ENCODE measurements at places on chromosomes 11 and 22.

DNA sequence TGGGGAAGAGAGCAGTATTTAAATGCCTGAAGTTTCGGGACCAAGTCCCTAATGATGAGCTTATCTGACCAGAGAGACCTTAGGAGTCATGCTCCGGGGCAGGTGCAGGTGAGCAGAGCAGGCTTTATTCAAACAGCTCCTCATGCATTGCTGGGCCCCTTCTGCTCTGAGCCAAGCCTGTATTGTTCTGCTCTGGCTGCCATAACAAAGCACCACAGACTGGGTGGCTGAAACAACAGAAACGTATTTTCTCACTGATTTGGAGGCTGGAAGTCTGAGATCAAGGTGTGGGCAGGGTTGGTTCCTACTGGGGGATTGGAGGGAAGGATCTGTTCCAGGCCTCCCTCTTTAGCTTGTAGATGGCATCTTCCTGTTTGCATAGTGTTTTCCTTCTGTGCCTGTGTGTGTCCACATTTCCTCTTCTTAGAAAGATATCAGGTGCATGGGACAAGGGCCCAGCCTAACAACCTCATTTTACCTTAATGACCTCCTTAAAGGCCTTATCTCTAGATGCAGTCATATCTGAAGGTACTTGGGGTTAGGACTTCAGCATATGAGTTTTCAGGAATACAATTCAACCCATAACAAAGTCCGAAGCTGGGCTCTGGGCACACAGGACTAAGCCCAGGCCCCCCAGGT, 97.1 kb upstream of the PARVA start:
- no peak for DNase-seq

DNA sequence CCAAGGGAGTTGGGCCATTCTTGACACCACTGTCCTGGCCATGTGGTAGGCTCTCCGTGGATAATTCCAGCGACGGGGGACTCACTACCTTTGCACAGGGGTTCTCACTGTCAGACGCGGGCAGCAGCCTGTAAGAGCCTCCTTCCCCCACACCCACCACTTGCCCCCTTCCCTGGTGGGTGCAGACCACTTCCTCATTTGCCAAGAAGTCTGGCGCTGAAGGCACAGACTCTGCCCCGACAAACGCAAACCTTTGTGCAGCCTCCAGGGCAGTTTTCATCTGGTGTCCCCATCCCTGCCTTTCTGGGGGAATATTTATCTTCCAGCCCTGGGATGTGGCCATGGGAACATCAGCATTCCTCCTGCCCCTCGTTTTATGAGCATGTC, 422.5 kb downstream of the SHANK2 start:
- DNase-seq: no peak

- no peak for DNase-seq
These were observed 107.7 kb downstream of the CADM1 start for GRCh38 chr11:115396533-115396932.

GRCh38 chr11:30935861-30936260, 349.7 kb upstream of the MPPED2 start:
- DNase-seq: peak; percentile 38

GRCh38 chr11:83317757-83318690, 31.9 kb upstream of the CCDC90B start:
- DNase-seq: no peak

DNA sequence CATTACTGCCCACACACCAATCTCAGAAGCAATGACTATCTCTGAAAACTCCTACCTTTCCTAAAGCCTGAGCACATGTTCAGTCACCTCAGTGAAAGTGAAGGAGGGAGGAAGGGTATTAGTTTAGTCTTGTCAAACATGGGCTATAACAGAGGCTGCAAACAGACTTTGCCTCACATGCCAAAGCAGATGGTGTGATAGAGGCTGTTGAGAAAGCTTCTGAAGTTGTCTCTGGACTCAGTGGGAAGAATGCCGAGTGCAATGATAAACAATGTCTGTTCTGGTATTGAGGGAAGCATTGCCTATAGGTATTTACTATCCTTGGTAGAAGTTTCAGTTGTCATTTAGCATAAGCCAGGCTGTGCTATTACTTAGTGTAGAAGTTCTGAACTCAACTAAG, 314.5 kb upstream of the CCDC90B start:
- no peak for DNase-seq

DNA sequence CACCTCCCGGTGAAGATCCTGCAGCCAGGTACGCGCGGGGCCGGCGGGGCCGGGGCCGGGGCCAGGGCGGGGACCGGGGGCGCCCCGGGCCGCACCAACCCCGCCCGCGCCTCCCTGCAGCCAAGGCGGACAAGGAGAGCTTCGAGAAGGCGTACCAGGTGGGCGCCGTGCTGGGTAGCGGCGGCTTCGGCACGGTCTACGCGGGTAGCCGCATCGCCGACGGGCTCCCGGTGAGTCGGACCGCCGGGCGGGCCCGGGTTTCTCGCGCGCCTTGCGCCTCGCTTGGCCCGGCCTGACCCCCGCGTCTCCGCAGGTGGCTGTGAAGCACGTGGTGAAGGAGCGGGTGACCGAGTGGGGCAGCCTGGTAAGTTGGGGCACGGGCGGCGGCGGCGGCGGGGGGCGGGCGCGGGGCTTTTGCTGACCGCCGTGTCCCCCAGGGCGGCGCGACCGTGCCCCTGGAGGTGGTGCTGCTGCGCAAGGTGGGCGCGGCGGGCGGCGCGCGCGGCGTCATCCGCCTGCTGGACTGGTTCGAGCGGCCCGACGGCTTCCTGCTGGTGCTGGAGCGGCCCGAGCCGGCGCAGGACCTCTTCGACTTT, 531 bp downstream of the PIM3 start:
- DNase-seq: peak; percentile 47

DNA sequence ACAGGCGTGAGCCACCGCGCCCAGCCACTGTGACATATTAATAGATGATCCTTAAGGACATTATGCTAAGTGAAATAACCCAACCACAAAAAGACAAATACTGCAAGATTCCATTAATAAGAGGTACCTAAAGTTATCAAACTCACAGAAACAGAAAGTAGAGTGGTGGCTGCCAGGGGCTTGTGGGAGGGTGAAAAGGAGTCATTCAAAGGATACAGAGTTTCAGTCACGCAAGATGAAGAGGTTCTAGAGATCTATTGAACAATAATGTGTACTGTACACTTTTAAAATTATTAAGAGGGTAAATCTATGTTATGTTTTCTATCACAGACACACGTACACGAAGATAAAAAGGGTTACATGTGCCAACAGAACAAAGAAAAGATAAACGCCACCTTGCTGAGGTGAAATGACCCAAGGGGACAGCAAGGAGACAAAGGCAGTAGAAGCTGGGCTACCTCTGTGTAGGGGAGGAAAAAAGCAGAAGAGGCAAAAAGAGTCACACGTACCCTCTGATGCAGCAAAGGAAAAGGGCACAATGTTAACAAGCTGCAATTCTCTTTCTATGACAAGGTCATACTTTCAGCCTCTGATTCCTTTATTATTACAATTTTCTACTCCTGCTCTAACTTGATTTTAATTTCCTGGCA, 65.3 kb downstream of the AMBRA1 start:
- DNase-seq: no peak

- DNase-seq: no peak
These were observed 49.3 kb downstream of the WNT11 start for GRCh38 chr11:76156971-76157427.

DNA sequence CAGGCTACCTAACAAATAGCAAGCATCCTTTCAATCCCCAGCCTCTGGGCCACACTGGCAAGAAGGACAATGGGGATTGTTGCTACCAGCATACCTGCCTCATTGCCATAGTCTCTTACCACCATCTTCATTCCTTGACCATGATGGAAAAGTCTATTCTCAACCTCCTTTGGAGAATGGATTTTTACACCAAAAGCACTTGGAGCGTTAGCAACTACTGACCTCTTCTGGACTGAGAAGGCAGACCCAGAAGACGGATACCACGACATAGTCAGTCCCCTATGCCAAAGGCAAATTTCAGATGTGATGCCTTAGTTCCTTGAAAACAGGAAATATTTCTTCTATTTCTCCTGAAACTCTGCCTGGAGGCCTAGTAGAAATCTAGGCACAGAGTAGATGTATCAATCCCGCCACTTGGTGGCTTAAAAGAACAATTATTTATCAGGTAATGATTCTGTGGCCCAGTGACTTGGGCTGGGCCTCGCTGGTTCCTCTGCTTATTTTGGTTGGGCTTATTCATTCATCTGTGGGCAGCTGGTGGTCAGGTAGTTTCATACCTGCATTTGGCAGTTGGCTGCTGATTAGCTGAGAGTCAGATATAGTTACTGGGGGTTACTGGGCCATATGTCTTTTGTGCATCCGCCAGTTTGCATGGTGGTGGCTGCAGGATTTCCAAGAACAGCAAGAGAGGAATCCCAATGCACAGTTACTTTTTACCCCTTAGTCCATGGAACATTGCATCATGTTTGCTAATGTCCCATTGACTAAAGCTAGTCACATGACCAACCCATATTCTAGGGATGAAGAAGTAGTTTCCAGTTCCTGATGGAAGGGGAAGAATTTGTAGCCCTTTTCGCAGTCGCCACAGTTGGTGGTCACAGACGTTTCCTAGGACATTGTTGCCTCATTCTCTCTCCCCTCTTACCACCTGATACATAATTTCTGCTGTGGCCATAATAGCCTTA, 75.2 kb downstream of the DHCR7 start:
- peak; percentile 11 for DNase-seq

DNA sequence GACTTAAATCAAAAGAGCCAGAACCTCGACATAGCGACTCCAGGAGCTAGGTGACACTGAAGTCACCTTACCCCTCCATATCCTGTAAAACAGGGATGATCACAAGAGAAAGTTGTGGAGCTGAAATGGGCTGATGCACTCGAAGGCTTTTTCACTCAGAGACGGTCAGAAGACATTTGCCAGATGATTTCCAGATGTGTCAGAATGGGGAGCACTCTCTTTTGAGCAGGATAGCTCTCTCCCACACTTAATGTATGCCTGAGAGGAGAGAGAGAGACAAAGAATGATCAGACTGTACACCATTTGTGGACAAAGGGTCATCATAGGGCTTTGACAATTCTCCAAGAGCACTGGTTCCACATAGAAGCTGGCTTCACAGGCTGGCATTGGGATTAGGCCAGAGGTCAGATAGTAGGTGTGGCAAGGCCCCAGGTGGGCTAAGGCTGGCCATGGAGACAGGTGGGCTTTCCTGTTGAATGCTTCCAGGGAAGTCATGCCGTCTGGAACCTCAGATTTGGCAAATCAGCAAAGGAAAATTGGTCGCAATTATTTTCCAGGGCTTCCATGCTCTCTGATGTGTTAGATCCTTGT, 42.3 kb upstream of the ETS1 start:
- no peak for DNase-seq

- no peak for DNase-seq
These were observed 642.1 kb upstream of the CCDC179 start for GRCh38 chr11:23502389-23502788.

DNA sequence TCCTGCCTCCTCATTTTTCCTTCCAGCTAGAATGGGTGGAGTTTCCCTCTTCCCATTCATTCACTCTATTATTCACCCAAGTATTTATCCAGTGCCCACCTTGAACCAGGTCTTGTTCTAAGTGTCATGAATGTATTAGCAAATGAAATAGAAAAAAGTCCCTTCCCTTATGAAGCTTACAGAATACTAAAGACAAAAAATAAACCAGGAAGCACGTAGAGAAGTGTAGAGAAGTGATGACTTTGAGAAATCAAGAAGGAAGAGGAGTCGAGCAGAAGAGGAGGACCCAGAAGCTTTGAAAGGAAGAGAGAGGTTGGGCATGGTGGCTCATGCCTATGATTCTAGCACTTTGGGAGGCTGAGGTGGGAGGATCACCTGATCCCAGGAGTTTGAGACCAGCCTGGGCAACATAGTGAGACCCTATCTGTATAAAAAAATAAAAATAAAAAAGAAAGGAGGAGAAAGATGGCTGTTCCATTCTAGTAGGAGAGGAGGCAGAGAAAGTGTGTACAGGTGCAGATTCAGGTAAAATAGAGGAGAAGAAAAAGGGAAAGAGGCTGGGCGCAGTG, 17.1 kb upstream of the SYVN1 start:
- DNase-seq: no peak

- DNase-seq: no peak
These were observed 13.9 kb downstream of the STX3 start for GRCh38 chr11:59769111-59769510.

DNA sequence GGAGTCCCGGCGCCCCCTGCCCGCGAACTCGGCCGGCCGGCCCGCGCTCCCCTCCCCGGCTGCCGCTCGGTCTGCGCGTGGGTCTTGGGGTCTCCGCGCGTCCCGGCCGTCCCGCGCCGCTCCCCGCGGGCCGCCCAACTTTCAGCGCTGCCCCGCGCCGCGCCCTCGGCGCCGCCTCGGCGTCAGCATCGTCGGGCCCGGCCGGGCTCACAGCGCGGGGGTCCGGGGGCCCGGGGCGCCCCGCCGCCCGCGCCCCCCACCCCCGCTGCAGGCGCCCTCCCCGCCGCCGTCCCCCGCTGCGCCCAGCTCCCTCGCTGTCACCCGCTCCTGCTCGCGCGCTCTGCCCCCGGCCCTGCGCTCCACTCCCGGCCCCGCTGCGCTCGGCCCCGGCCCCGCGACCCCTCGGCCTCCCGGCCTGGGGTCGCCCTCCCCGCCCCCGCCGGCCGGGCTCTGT, at the start of gene KCNJ4:
Gene KCNJ4 (minus strand): TSS at position 124 of the 454 bp plus-strand sequence. CDS start 27,067 bp downstream, outside the sequence.
- no peak for DNase-seq

DNA sequence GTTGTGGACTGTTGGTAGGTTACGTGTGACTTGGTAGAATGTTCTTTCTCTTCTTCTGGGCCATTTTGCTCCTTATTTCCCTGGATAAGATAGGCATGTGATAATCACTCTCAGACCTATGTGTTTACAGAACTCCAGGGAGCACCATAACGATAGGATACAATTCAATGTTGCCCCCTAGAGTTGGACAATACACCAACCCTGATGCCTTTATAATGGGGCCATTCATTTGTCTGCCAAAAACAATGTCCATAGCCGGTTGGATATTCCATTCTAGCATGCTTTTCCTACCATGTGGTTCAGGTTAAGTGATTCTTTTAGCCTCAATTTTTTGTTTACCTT, 60.5 kb downstream of the APIP start:
- no peak for DNase-seq

DNA sequence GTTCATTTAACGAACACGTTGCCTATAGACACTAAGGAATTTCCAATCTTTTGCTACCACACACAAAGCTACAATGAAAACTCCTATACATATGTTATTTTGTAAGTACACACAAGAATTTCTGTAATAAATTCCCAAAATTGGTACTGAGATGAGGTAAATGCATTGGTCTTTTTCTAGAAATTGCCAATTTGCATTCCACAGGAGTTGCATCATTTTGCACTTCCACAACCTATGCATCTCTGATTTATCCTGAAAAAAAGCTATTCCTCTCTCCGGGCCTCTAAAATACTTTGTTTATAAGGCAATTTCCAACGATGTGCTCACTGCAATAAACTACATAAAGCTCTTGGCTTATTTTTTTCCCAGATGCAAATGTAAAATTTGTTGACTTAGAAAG, 24.9 kb downstream of the IMMP1L start:
- peak; percentile 41 for DNase-seq

Data from fibroblast of skin of right biceps (primary cell).